ENCODE measurements at places on chromosomes 11 and 22. TPM values are rescaled to one million over a fixed set of nuclear protein-coding genes. Genes with fewer than 3 reads are reported as not detected.
A peak's percentile ranks its signal among the peaks of the same experiment; 100 is the strongest.

The C22orf42 gene
- total RNA-seq, result not detected

DNA sequence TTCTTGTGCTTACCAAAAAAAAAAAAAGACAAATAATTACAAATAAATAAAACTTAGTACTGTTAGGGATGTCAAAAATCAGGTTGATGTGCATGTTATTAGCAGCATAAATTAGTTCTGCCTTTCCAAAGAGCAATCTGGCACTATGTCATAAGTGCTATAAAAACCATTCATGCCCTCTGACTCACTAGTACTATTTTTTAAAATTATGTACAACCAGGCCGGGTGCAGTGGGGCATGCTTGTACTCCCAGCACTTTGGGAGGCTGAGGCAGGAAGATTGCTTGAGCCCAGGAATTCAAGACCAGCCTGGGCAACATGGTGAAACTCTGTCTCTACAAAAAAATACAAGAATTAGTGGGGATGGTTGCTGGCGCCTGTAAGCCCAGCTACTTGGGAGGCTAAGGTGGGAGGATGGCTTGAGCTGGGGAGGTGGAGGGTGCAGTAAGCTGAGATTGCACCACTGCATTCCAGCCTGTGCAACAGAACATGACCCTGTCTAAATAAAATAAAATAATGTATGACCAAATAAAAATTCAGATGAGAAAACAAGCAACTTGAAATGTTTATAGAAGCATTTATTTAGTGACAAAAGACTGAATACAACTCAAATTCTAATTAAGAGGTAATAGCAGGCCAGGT is 25.3 kb downstream of the UEVLD start:
- no peak for DNase-seq

GRCh38 chr22:30396871-30397655 is at the start of gene SEC14L2:
Gene SEC14L2, plus strand, starts transcription at chr22:30397018. Its CDS starts 99 bp downstream, at chr22:30397117.
- peak; percentile 14 for DNase-seq

DNA sequence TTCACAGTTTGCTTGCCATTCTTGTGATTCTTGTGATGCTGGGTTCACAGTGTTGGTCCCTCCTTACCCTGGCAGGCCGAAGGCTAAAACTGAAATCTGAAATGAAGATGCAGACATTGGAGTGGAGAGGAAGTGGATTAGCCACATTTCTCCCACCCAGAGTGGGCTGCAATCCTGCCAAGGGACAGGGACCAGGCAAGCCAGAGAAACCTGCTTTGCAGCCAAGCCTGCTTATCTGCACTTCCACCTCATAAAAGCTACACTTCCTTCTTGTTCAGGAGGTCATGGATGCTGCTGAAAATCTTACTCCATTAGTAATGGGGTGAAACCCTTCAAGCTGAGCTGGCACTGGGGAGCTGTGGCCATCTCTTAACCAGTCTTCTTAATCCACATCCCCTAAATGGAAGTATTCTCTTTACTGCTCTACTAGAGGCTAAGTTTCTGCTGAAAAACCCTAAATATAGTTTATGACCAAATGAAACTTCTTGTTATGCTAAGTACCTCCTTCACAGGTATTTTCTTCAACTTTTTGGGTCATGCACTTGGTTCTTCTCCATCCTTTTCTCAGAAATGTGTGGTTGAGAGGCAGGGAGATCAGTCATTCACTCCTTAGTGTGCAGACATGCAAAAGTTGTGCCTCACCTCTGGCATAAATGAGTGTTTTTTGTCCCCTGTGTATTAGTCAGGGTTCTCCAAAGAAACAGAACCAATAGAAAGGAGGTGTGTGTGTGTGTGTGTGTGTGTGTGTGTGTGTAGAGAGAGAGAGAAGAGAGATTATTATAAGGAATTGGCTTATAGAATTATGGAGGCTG is 133.9 kb upstream of the BMAL1 start:
- DNase-seq, result peak; percentile 23

DNA sequence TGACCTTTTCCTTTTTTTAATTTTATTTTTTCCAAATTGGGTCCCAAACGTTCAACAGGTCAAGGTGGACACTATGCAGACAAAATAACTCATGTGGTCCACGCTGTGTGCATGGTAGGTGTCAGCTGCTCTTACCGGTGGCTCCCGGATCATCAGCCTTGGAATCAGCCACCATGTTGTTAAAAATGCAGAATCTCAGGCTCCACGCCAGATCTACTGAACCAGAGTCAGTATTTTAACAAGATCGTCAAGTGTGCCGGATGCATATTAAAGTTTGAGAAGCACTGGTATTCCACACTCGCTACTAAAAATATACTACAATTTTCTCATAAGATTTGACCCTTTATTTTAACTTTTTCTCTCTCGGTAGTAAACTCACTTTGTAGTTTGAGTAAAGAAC is 553 bp upstream of the LDLRAD3 start:
- no peak for DNase-seq

DNA sequence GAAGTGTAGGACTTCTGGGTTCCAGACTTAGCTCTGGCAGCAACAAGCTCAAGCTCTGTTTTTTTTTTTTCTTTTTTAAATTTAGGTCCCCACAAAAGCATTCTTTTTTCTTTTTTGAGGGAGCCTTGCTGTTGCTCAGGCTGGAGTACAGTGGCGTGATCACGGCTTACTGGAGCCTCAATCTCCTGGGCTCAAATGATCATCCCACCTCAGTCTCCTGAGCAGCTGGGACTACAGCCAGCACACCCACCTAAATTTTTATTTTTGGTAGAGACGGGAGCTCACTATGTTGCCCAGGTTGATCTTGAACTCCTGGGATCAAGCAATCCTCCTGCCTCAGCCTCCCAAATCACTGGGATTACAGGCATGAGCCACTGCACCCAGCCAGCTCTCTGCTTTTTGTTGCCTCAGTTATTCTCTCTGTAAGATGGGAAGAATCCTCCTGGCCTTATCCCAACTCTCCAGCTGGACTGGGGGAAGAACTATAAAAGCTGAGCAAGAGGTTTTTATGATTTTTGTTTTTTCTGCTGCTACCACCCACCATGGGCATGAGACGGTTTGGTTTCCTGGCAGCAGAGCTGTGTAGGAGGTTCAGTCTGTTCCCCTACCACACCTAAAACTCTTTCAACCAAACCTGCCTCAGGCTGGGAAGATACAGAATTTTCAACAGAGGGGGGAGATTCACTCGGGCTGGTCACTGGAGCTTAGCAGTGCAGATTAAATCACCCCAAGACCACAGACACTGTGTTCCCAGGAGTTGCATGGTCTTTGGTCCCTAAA is 11.6 kb upstream of the MTFP1 start:
- DNase-seq, result no peak
